ENCODE measurements at places on chromosomes 5 and 9.

GRCh38 chr5:168878135-168878745 lies 299.1 kb upstream of the PANK3 start:
- no peak for DNase-seq

- DNase-seq, result no peak
These were observed 1866.7 kb upstream of the C9orf72 start for GRCh38 chr9:29439961-29440360.

- DNase-seq, result no peak
These were observed 173.1 kb upstream of the ANKRD55 start for GRCh38 chr5:56406221-56406620.

DNA sequence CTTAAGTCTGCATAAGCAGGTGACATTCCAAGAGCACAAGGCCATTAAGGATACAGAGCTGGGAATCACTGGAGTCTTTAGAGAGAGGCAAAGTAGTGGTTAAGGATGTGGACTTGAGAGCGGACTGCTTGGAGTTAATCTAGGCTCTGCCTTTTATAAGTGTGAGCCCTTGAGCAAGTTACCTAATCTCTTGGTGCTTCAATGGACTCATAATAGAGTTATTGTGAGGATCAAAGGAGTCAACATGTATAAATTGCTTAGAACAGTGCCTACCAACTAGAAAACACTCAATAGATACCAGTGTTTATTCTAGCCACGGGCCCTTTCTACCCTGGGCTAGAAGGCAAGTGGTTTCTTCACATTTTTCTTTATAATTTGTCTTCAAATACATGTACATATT lies 819.4 kb downstream of the NR2F1-AS1 start:
- DNase-seq, result no peak

DNA sequence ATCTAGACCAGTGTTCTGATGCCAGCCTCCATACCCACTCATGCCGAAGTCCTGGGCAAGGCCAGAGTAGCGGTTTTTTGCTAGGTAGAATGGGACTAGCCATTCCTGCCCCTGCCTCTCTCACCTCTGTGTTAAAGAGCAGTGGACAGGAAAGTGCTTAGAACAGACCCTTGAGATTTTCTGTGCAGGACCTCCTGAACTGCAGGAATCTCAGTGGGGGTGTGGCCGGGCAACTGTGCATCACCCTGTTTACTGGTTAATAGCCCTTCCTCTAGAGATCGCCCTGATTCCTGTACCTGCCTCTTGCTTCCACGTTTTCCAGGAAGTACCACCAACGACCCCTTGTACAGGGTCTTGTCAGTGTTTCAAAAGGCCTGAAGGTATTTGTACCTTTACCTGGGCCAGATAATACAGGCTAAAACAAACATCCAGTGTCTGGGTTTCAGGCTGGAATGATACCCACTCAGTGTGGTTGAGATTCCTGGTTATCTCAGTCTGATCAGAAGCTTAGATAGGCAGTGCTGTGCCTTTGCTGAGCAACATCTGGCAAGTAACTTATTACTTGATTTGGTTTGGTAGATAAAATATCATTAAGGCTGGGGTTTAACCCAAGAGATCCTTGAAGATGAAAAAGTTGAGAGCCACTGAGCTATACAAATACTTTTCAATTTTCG lies 65.9 kb downstream of the RGS3 start:
- DNase-seq, result no peak

GRCh38 chr9:124000161-124000783 lies 11.3 kb upstream of the LHX2 start:
- no peak for DNase-seq

DNA sequence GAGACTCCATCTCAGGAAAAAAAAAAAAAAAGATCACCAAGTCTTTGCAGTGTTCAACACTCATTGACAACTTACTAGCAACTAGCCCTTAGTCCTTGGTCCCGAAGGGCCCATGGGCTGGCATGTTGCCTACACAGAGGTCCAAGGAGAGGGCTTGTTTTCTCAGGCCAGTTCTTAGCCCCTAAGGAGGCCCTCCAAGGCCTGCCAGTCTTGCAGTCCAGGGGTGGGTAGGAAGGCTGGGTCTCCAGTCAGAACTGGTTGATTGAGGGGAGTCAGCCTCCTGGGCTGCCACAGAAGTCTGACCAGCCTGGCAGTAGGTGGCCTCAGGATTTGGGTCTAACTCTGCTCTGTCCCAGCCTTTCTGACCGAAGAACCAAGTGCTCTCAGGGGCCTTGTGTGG lies 32.7 kb downstream of the IER5L start:
- DNase-seq, result no peak

DNA sequence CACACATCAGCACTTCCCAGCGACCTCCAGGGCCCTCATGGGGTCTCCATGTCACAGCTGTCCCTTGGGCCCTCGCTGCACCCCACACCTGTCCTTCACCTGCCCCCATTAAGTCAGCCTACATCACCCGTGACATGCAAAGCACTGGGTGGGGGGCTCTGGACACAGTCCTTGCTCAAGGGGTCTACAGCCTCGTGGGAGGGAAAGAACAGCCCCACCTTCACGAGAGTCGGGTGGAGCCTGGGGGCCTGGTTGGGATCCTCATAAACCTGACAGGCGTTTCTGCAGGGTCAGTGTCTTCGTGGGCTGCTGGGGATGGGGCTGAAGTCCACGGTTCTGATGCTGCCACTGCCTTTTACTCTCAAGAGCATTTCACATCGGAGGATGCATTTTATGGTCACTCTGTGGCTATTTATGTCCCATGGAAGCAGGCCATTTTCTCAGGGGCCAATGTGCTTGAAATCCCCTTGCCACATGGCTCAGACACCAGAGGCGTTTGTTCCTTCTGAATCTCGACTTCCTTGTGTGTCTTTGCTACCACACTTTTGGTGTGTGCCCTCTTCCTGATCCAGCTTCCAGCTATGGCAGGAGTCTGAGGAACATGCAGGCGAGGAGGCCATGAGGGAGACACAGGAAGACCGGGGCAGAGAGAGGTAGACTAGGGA lies at the start of gene OR2V1:
Gene OR2V1, minus strand, starts transcription at position 338 of the 665 bp plus-strand sequence. CDS start 5,865 bp downstream, outside the sequence.
- DNase-seq, result no peak

DNA sequence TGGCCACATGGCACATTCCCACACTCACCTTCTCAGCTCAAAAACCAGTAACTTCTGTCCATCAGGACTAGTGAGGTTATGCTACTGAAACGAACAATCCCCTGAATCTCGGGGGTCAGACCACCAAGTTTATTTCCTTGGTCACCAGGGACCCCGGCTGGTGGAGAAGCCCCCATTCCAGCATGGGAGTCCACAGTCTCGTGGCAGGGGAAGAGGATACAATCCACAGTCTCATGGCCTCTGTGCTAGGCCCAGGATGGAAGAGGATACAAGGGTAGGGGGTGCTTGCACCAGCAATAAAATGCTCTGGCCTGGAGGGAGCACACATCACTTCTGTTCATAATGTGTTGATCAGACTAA lies 7.4 kb upstream of the CARD19 start:
- no peak for DNase-seq

DNA sequence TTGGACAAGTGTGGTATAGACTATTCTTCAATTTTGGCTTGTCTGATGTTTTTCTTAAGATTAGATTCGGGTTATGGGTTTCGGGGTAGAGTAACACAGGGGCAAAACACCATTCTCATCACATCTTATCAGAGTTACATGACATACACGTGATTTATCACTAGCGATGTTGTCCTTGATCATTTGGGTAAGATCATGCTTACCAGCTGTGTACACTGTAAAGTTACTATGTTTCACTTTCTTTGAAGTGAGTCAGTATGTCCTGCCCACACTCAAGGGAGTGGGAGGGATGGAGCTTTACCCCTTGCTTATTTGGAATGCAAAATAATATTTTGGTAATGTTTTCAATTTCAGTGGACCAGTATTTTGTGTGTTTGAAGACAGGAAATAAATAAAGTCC lies 101.8 kb upstream of the TAF11L2 start:
- no peak for DNase-seq

- no peak for DNase-seq
These were observed 70.8 kb upstream of the CDKN2B start for GRCh38 chr9:22079873-22080341.

GRCh38 chr9:88773627-88774244 lies 217.5 kb upstream of the S1PR3 start:
- DNase-seq, result no peak

GRCh38 chr5:168023191-168023590 lies 268.3 kb upstream of the WWC1 start:
- DNase-seq, result no peak

DNA sequence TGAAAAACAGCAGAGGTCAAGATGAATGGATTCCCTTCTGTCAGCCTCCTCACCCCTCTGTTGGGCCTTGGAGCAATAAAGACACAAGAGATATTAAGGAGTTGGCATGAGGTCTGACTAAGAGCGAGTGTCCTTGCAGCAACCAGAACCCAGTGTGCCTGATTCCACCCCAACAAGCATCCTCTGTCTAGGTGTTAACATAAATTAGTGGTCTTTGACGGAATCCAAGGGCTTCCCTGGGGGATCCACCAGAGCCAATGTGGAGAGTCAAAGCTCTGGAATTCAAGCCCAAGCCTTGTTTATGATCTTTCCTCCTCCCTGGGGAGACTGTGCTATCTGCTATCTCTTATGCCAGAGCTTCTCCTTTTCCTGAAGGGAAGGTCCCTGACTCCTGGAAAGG lies 128.1 kb upstream of the SMIM23 start:
- DNase-seq, result no peak

DNA sequence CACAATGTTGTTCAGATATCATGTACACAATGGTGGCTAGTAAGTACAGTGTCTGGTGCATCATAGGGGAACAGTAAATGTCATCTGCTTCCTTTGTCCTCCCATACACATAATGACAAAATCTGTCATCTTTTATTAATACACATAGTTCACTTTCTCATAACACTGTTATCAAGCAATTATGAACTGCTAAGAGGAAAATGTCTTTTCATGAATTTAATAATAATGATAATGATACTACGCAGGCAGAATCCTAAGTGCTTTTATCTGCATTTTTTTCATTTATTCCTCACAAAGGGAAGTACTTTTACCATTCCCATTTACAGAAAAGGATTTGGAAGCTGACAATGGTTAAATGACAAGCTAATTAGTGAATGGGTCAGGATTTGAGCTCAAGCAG lies 35.7 kb downstream of the DPYSL3 start:
- no peak for DNase-seq

Measured in NAMALWA (cell line).